ENCODE measurements at places on chromosomes 2 and 18.

DNA sequence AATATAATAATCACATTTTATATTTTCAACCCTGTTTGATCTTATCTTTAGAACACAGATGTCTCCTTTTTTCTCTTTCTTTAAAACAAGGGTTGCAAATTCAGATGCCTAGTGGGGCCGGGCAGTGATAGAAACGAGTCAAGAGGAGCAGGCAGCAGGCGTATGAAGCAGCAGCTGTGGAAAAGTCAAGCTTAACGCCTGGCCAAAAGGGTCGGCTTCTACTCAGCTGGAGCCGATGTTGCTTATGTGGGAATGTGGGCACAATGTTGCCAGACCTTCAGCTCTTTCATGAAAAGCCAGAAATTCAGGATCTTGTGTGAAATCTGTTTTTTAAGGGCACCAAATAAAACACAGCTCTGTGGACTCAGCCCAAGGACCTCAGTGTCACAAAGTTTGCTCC, 642.7 kb downstream of the ARHGAP15 start:
- no peak for DNase-seq

- DNase-seq = no peak
Observed at GRCh38 chr2:209901172-209901571, 101.3 kb upstream of the RPE start.

DNA sequence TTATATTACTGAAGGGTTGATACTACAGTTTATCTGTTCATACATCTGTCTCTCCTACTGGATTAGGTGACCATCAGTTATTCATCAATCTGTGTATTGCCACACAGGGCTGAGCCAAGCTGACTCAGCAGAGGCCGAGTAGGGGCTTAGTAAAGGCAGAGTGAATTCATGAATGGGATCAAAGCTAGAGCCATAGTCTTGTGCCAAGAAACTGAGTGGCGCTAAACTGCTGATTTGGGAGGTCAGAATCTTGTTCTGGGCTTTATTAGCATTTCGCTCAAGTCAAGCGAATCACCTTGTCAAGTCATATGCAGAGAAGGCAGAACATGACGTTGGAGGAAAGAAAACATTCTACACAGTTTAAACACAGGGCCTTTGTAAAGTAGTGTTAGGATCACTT, 34.1 kb downstream of the SOCS6 start:
- no peak for DNase-seq

DNA sequence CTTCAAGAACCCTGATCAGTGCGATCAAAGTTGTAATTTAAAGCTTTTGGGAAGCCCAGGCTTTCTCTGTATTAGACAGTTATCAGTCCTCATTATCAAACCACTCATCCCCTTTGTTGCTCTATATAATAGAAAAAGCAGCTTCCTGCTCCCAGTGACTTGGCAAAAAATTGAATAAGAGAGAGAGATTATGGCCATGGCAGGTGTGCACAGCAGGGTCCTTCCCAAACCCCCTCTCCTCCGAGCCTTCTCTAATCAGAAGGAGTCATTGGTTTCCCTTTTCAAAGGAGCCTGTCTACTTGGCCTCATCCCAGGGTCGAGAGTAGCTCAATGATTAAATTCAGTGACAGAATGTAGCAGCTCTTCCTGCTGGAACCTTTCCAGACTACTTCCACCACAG, 81.5 kb downstream of the SEMA4F start:
- peak; percentile 83 for DNase-seq

GRCh38 chr2:81481994-81482368, 1177.4 kb upstream of the LRRTM1 start:
- DNase-seq = no peak

DNA sequence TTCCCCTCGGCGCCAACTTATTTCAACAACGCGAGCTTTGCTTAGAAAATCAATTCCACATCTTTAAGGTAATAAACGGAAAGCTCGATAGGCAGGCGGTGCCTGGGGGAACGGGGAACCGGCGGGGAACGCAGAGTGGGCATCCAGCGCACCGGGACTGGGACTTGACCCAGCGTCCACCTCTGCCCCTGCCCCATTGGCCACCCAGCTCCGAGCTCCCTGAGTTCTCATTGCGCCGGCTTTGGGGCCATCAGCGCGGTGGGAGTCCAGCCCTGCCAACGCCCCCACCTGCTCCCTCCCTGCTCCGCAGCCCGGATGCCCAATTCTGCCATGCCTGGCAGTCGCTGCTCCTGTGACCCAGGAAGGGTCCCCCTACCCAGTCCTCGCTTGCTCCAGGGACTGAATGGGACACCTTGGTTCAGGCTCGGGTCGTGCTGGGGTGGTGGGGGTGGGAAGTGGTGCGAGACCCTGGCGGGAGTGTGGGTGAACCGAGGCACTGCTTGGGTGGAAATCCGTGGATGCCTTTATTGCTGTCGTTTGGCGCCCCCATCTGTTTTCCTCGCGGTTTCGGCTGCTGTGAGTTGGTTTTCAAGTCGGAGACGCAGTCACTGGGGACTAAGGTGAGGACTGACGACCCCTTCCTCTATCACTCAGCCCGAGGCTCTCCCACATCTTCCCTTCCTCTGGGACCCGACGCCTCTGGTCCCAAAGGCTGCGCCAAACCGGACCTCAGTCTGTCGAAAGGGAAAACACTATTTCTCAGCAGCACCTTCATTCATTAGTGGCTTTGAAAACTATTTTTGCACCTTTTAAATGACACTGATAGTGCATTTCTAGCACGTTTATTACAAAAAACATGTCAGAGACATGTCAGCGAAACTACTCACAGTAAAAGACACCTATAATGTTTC, 2.4 kb upstream of the EVX2 start:
- no peak for DNase-seq

DNA sequence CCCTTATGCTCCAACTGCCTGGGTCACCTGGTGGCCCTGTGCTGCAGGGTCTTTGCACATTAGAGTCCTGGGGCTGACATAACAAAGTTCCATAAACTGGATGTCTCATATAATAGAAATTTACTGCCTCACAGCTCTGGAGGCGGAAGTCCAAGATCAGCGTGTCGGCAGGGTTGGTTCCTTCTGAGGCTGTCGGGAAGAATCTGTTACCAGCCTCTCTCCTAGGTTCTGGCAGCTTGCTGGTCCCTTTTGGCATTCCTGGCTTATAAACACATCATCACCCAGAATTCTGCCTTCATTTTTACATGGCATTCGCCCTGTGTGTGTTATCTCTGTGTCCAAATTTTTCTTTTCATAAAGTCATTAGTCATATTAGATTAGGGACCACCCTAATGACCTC, 170.5 kb downstream of the NDUFA10 start:
- DNase-seq = no peak

GRCh38 chr2:148614322-148615049, 30.1 kb upstream of the EPC2 start:
- no peak for DNase-seq

DNA sequence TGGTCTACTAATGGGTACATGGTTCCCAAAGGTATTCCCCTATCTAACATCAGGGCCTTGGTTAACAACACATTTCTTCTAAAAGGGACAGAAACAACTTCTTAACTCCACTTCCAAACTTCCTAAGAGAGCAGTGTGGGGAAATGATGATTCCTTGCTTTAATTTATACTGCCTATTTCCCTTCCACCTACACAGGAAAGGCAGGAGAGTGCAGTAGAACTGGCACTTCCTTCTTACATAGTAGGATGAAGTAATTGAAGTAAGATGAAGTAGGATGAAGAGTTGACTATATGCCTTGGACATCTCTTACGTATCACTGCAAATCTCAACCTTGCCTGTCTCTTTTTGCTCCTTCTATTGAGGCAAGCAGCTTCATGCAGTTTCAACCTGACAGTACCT, 54.7 kb downstream of the CD28 start:
- no peak for DNase-seq

GRCh38 chr18:56083523-56084287, 495.7 kb upstream of the TCF4 start:
- no peak for DNase-seq

DNA sequence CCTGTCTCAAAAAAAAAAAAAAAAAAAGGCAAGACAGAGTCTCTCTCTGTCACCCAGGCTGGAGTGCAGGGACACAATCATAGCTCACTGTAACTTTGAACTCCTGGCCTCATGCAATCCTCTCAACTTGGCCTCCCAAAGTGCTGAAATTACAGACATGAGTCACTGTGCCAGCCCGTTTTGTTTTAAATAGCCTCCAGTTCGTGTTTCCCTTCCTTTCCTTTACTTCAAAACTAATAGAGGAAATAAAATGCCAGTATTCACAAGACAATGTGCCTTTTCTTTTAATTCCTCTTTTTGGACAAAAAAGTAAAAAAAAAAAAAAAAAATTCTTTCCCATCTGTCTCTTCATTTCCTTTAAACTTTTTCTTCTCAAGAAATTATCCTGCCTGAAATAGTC, 54.5 kb upstream of the ACMSD start:
- DNase-seq = no peak

DNA sequence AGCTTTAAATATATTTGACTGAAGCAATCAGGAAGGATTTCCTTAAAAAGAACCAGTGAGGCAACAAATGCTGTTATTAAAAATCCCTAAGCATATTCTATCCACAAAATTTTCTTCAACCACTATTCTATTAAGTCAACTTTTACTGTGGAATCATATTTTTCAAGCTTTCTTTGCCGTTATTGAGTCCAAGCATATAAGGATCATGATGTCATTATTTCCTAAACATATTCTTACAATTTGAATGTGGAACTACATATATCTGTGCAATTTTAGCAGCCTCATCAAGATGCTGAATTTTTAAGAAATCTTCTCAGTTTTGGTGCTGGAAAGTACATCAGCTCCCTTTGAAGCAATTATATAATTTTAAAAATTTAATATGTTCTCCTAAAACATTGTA, 5.6 kb downstream of the IFIH1 start:
- no peak for DNase-seq

DNA sequence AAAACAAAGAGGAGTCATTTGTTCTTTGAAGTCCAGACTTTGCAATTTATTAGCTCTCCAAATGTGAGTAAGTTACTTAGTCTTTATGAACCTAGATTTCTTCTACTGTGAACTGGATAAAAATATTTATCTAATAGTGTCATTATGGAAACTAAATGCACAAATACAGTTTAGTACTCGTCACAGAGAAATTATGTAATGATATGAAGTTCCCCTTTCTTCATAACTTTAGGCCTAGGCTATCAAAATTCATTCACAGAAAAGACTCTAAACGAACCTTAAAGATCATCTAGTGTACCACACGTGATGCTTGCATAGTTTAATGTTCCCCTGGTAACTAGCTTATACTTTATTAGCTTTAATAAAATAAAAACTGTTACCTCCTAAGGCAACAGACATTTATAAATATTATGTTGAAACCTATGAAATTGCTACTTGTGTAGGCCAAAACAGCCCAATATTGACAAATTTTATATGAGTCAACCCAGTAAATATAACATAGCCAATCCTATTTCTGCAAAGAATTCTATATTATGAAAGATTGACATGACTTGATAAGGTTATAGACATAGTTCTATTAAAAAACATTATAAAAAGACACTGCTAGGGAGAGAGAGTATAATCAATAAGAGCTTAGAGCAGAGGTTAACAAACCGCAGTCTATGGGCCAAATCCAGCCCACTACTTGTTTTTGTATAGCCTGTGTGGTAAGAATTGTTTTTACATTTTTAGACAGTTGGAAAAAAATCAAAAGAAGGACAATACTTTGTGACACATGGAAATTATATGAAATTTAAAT, 44.9 kb upstream of the ITPRID2 start:
- no peak for DNase-seq

DNA sequence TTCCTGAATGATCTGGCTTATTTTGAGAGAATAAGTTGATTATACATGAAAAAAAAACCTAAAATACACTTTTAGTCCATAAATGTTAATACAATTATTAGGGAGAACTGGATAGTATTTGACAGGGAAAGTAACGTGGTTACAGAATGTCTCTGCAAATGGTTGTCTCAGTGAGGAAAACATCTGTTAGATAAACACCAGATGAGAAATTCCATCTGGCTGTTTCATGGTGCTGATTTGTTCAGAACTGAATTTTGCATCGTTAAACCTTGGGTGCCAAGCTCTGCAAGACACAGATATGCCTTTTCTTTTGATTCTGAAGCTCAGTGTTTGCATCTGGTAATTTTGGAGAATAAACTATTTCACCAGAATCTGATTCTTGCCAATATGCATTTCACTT, 90.4 kb downstream of the SCN3A start:
- no peak for DNase-seq

- no peak for DNase-seq
Observed at GRCh38 chr2:128733450-128733849, 414.8 kb upstream of the HS6ST1 start.

GRCh38 chr2:25894135-25894830, 16.0 kb upstream of the ASXL2 start:
- DNase-seq = peak; percentile 5

- no peak for DNase-seq
Observed at GRCh38 chr2:165440367-165440766, 29.1 kb upstream of the CSRNP3 start.

- DNase-seq = no peak
Observed at GRCh38 chr2:72938455-72938854, 21.1 kb downstream of the EMX1 start.

- DNase-seq = no peak
Observed at GRCh38 chr2:180071797-180072196, 64.7 kb upstream of the CWC22 start.

- DNase-seq = no peak
Observed at GRCh38 chr2:218138047-218138446, 12.2 kb downstream of the CXCR2 start.

DNA sequence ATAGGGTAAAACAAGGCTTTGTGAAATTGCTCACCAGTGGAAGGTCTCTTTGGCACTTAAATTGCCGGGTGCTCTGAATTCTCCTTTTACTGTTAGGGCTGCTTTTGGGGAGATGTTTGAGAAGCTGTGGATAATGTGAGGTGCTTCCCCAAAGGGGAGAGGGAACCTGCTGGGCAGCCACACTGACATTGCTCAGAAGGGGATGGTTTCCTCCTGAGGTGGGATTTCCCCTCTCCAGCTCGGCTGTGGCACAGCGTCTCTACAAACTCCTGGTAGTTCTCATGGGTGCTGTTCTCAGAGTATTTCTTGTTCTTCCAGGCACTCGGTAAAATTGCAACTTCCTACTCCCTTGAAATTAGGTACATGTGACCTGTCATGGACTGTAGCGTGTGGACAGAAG, 124.2 kb downstream of the LPIN1 start:
- no peak for DNase-seq

Data from DMS79 treated with DMSO at 0.1 percent for 48 hours (cell line).